Hepatic stellate cell (primary cell): ENCODE measurements at places on chromosomes 4 and X.

GRCh38 chrX:31658360-31658759 lies 586.5 kb upstream of the FTHL17 start:
- peak; percentile 1 for DNase-seq

DNA sequence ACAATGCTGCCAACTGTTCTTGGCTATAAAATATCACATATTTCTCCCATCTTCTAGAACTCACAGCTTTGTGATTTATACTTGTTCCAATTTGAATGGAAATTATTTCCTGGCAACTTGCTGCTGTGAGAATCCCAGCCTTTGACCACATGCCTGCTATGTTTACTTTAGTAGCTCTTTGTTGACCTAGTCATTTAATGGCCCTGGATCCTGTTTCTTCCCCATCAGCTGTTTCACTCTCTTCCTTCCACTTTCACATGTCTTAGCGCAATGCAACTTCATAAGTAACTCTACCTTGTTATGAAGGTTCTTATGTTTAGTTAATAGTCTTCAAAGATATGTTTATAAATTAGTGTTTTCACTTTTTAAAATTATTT lies 1973.6 kb upstream of the AGA start:
- no peak for DNase-seq

DNA sequence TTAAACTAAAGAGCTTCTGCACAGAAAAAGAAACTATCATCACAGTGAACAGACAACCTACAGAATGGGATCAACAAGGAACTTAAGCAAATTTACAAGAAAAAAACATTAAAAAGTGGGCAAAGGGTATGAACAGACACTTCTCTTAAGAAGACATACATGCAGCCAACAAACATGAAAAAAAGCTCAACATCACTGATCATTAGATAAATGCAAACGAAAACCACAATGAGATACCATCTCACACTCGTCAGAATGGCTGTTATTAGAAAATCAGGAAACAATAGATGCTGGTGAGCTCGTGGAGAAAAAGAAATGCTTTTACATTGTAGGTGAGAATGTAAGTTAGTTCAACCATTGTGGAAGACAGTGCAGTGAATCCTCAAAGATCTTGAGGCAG lies 27.8 kb downstream of the PAPSS1 start:
- DNase-seq: no peak

DNA sequence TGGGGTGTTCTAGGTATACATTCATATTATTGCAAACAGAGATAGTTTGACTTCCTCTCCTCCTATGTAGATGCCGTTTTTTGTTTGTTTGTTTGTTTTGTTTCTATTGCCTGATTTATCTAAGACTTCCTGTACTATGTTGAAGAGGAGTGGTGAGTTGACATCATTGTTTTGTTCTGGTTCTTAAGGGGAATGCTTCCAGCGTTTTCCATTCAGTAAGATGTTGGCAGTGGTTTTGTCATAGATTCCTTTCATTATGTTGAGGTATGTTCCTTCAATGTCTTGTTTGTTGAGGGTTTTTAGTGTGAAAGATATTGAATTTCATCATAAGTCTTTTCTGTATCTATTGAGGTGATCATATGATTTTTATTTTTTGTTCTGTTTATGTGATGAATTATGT lies 401.6 kb upstream of the EPHA5 start:
- no peak for DNase-seq
